Breast epithelium (tissue), 4 donors: ENCODE measurements at places on chromosomes 7 and 10. TPM values are rescaled to one million over a fixed set of nuclear protein-coding genes. Genes with fewer than 3 reads are reported as not detected.

The KCP gene
- total RNA-seq, result 0.33 TPM

The ASZ1 gene
- not detected for total RNA-seq

The TYW1 gene
- 23.6 TPM for total RNA-seq

The AKR1C8 gene
- total RNA-seq, result not detected

The NSUN5 gene
- total RNA-seq, result 28.1 TPM

The GNAT3 gene
- total RNA-seq, result not detected

The METTL27 gene
- 10.6 TPM for total RNA-seq

The CDK1 gene
- total RNA-seq, result 5.0 TPM

GRCh38 chr10:97182288-97182990 lies 3.3 kb downstream of the SLIT1 start:
- peak; percentile 14 for DNase-seq

- DNase-seq, result no peak
These were observed 237.3 kb downstream of the PTPRN2 start for GRCh38 chr7:158350166-158350900.

DNA sequence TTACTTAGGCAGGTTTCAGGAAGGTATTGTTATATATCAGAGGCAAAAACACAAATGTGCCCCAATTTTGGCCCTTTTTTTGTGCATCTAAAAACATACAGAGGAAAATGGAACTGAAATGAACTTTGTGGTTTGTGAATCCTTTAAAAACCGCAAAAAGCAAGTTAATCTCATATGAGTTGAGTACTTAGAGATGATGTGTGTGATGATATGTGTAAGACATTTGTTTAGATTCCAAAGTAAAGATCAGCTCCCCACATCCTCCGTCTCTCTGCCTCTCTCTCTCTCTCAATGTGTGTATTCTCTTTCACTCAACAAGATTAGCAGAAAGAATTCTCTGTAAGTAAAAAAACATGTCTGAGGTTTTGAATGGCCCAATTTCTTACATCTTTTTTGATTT lies 201.9 kb downstream of the MALRD1 start:
- DNase-seq, result no peak

DNA sequence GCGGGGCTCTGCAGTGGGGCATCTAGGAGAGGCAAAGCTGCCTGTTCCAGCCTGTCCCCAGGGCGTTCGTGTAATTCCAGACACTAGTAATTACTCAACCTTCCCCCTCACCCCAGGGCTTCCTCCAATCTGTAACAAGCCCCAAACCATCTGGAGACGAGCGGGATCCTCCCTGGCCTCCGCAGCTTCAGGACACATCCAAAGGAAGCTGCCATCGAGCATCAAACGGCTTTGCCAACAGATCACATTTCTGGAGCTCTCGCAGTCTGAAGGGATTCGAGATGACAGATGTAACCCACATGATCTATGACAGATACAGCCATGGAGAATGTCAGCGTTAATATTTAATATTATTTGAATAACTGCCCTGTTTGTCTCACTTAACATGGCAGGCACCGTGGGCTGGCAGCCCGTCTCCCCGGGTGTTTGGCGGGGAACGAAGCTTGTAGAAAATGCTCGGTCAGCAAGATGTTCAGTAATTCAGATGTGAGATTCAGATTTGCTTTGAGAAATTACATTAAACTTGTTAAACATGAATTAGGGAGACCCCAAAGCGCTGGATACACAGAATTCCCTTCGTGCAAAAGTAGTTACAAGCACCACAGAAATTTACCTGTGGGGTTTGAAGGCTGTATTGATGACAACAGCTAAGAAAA lies 108.5 kb upstream of the C7orf33 start:
- no peak for DNase-seq

GRCh38 chr7:139991269-139991666 lies 71.5 kb downstream of the PARP12 start:
- DNase-seq, result no peak

- DNase-seq, result no peak
These were observed 145.2 kb upstream of the KLF14 start for GRCh38 chr7:130879191-130879590.

- DNase-seq, result no peak
These were observed 32.3 kb downstream of the SLC16A9 start for GRCh38 chr10:59677253-59677831.
